T-cell (primary cell): ENCODE measurements at places on chromosomes 5 and 9.
A peak's percentile ranks its signal among the peaks of the same experiment; 100 is the strongest.

GRCh38 chr9:134950386-134951210, 32.9 kb upstream of the FCN1 start:
- no peak for DNase-seq

- no peak for DNase-seq
Observed at GRCh38 chr5:18270635-18271338, 636.5 kb downstream of the TAF11L14 start.

DNA sequence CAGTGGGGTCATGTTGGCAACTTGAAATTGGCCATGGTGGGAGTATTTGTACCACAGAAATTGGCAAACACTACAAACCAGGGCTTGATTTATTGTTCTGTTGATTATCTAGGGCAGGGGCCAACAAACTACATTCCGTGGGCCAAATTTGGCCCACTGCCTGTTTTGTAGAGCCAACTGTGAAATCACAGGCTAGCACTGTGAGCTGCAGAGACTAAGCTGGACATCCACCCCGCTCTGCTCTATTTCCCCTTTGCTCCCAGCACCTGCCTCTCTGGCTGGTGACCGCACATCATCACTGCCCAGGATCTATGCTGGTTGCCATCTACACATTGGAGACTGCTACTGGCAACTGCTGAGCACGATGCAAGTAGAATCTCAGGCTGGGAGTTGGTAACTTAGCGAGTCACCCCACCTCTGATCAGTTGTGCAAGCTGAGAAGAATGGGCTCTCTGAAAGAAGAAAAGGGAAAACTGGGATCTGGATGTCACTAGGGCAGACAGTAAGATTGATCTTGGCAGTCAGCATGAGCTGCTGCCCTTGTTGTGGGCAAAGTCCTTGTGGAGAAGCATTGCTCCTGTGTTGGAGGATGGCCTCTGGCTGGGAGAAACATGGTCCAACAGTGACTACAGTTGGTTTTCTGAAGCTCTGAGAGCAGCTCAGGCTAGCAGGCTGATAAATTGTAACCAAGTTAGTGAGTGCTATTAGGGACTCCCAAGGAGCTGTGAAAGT, 144.7 kb upstream of the RAD23B start:
- no peak for DNase-seq

DNA sequence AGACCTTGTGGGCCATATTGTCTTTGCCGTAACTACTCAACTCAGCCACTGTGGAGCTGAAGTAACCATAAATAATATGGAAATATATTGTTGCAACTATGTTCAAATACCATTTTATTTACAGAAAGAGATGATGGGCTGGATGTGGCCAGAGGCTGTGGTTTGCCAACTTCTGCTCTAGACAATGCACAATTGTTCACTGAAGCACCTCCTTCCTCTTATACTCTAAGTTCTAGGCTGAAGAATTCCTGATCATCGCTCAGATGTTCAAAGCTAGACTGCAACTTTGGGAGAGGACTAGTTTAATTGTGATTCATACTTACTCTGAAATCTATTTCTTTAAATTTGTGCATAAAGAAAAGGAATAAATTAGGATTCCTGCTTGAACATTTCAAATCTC, 245.0 kb downstream of the TAF11L14 start:
- DNase-seq: no peak

GRCh38 chr5:6838736-6839135, 125.5 kb downstream of the TENT4A start:
- no peak for DNase-seq

DNA sequence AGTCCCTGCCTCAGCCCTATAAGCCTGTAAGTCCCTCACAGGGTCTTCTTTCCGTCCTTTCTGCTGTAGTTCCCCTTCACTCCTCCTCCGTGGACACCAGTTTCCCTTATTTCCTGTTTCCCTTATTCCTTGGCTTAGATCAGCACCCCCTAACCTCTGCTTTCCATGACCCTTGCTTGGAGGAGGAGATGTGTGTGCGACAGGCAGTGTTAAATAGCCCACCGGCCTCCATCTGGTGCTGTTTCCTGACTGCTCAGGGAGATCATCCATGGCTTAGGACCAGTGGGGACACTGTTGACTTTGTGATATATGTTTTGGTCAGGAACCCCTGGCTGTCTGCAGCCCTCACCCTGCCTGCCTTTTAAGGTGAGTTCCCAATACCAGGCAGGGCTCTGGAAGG, 34.1 kb upstream of the PSD2 start:
- DNase-seq: no peak

DNA sequence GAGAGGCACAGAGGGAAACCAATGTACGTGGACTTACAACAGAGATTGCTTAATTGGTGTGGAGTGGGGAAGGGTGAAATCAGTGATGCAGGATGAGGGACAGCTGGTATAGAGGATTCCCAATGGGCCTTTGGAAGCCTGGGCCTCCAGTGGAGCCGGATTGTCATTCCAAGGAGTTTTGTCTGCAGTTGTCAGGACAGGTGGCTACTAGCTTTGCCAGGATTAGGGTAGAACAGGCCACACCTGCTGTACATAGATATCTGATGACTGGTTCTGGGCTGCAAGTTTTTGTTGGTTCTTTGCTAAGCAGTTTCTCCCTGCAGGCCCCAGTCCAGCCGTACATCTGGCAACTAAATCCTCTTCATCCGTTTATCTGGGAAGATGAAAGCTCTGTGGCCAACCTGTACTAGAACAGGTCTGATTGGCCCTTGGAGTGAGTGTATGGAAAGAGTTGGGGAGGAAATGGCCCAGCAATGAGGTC, 4.2 kb downstream of the SKP2 start:
- no peak for DNase-seq

DNA sequence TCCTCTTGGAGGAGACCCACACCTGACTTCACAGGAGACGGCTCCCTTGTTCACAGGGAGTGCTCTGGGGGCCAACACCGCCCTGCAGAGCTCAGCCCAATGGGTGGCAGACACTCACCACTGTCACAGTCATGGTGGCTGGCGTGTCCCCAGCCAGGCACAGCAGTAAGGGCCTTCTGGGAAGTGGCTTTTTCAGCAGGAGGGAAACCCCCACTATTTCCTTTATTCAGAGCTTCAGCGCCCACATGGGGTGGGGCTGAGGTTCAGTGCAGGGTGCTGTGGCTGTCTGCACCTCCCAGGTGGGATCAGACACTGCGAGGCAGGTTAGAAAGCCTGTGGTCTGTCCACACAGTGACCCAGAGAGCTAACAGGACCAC, 3.6 kb upstream of the SNAPC4 start:
- DNase-seq: peak; percentile 70

DNA sequence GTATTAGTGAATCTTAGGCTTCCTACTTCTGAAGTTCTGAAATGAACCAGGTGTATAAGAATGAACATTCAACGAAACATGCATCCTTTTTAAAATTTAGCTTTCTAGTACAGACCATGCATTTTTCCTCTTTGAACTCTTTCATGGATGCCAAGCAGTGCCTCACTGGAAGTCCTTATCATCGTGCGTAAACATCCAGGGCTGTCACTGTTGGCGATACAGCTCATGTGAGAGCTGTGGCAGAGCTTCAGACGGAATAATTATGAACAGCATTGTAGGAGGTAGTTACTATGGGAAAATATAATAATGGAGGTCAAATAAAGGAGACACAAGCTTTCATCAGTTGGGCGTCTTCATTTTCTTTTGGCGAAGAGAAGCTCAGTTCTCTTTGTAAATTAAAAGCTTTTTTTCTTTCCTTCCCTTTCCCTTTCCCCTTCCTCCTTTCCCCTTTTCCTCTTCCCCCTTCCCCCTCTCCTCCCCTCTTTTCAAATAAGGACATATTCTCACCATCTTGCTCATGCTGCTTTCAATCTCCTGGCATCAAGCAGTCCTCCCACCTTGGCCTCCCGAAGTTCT, 167.3 kb downstream of the KDM4C start:
- DNase-seq: no peak

- no peak for DNase-seq
Observed at GRCh38 chr9:79945495-79945894, 373.7 kb downstream of the TLE4 start.

- no peak for DNase-seq
Observed at GRCh38 chr5:72121780-72122445, 14.6 kb downstream of the MAP1B start.

DNA sequence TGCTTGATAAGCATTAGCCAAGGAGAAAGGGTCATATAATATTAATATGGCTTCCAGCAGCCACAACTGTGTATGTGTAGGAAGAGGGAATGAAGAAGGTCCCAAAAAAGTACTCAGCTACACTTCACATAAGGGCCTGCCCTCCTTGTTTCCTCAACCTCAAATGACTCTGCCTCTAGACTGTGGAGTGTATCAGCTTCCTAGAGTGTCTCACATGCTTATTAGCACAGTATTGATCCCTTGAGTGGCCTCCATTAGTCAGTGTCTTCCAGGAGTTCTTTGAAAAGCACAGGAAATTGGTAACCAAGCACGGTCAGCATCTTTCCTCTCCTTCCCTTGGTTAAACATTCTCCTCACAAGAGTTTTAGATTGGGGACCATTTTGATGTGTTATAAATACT, 190.4 kb upstream of the ATP10B start:
- no peak for DNase-seq

DNA sequence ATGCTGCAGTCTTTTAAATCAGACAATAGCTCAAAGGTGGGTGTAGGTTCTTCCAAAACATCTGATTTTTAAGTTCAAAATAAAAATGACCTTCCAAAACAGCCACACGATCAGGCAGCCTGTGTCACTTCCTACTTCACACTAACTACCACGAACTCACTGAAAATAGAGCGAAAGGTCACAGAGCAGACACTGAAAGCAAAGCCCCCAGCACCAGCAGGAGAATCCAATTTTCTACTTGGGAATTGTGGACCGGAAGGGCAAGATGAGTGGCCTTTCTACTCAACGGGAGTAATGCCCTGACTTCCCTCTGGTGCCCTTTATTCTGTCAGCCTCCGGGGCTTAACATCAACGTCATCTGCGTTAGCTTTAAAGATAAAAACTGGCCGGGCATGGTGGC, 107.8 kb upstream of the FAM120A start:
- DNase-seq: no peak

GRCh38 chr5:178826216-178826615, 33.5 kb upstream of the ZNF354B start:
- DNase-seq: no peak

GRCh38 chr9:115941561-115942315, 211.9 kb upstream of the PAPPA start:
- no peak for DNase-seq

DNA sequence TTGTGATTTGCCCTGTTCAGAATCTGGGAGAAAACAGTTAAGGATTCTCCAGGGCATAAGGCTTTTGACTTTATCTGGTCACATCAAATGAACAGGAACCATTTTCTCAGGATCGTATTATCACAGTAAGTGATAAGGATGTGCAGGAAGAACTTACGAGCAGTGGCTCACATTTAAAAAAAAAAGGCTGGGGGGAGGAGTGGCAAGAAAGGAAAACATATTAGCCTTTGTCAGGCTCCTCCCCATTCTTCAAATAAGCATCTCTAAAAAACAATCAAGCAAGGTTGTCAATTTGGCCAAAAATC, 234.3 kb upstream of the TMEM161B start:
- DNase-seq: no peak

DNA sequence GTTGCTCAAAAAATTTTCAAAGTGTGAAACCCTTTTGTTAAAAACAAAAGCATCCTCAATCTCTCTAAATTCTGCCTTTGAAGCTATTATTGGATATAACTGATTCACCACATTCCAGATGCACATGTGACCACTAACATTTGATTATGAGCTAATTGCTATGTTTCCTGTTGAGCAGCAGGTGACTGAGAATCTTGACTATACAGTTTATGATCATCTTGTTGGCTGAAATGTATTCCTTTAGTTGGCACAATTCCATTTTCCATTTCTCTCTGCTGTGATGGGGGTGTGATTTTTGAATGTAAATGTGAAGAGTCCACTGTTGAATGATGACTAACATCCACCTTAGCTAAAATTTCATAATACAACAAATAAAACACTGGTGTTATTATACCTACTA, 10.7 kb downstream of the LYSMD3 start:
- DNase-seq: no peak

DNA sequence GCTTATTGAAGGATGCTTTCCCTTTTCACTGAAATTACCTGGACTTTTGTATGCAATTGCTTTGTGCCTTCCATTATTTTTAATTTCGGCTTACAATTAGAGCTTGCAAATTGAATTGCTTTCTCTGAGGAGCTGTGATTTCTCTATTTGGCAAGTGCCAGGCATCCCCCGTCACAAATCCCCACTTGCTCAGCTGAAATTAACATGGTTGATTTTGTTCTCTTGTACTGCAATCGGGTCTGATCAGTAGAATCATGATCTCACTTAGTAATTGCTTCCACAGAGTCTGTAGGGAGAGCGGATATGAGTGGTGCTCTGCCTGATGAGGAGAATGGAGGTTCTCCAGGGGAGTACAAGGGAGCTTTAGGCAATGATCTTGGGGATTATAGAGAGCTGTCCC, 495.5 kb upstream of the SGCD start:
- no peak for DNase-seq
